ENCODE measurements at places on chromosomes 1 and 21.

GRCh38 chr1:67888216-67889106, 55.2 kb upstream of the GNG12 start:
- DNase-seq, result no peak

DNA sequence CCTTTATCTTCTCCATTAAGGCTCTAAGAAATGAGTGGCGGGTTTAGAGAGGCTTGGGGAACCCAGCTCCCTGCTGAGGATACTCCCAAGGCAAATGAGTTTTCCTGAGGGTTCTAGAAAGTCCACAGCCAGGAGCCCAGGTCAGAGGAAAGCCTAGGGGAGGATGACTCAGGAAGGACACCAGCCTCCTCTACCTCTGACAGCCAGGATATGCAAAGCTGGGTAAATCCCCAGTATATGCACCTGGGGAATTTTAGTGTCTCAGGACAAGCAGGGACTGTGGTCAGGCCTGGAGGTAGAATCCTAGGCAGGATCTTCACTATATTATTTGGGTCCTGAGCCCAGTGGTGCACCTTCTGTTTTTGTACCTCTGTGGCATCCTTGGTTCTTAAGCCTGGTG, 23.5 kb upstream of the WNT4 start:
- DNase-seq, result no peak

GRCh38 chr1:244992833-244993232, 128.5 kb upstream of the HNRNPU start:
- DNase-seq, result no peak

GRCh38 chr1:151501474-151501873, 9.7 kb upstream of the CGN start:
- no peak for DNase-seq

GRCh38 chr1:206013026-206013795, 10.0 kb upstream of the RAB7B start:
- no peak for DNase-seq

GRCh38 chr1:41371630-41372599, 10.7 kb downstream of the FOXO6 start:
- no peak for DNase-seq

DNA sequence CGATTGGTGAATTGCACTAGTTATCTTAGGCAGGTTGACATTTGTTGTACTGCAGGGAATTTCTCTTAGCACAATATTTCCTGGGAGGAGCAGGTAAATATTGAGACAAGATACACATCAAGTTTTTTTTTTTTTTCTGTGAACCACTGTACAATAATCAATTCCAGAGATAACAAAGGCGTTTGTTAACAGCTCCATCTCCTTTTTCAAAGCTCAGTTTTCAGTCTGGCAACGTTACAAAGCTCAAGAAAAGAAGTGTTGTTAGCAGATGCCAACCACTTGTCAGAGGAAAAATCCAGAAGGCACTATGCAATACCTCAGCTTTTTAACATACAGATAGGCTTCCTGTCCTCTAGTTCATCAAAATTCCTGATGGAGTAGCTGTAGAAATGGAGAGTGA, 40.9 kb upstream of the DAB1 start:
- DNase-seq, result no peak

DNA sequence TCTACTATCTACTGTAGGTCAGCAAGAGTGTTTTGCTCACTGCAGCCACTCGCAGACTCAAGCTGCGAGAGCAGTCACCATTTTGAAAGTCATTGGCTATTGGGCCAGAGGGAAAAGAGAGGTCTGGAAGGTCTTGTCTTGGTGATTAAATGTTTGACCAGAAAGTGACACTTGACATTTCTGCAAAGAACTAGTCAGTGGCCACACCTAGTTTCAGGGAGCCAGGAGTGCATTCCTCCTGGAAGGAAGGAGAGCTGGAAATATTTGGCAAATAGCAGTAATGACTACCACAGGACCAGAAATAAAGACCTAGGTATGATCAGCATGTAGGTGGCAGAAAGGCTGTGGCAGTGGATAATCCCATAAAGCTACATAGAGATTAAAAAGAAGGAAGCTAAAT, 440.0 kb upstream of the PLXNA2 start:
- no peak for DNase-seq
